ENCODE measurements at places on chromosomes 4 and X.

- DNase-seq, result no peak
Measured at GRCh38 chr4:37758226-37758625, 68.3 kb upstream of the PGM2 start.

DNA sequence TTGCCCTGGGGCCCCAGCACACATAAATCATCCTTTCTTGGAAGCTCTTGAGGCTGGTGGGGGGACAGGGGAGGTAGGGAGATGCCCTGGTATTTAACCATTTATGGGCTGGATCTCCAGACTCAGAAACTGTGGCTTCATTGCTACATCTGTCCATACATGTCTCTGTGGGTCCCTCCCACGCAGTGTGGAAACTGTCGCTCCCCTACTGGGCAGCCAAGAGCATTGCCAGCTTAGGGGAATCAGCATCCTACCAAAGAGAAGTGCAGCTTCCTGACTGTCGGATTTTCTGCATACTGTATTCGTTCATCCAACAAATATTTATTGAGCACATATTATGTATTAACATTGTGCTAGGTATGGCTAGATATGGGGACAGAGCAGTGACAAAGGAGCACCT, 3.7 kb downstream of the GRIPAP1 start:
- DNase-seq, result no peak

DNA sequence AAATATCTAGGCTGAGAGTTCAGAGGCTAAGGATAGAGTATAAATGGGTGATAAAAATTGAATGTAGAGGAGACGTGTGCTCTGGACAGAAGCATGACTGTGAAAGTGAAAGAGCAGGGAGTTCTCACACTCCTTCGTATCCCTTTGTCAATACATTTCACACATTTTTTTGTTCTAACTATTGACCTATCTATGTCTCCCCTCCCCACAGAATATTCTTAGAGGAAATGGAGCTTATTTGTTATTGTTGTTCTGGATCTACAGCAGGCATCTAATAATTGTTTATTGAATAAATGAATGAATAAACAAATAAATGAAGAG, 57.6 kb downstream of the ENPEP start:
- no peak for DNase-seq

DNA sequence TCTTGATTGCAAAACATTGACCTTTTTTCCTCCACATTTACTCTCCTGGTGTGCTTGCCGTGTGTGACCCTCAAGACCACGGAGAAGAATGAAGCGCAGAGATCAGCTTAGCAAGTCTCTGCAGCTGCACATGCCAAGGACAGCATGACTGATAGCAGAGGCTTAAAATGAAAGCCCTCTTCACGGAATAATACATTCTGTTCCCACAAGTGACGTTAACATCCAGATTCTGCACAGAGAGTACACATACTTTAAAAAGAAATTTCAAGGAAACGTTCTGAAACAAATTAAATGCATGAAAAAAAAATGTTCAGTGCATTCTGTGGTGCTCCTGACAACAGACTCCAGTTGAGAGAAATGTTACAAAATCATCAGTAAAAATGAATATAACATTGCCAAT, 60.9 kb downstream of the SLC7A11 start:
- DNase-seq, result no peak

DNA sequence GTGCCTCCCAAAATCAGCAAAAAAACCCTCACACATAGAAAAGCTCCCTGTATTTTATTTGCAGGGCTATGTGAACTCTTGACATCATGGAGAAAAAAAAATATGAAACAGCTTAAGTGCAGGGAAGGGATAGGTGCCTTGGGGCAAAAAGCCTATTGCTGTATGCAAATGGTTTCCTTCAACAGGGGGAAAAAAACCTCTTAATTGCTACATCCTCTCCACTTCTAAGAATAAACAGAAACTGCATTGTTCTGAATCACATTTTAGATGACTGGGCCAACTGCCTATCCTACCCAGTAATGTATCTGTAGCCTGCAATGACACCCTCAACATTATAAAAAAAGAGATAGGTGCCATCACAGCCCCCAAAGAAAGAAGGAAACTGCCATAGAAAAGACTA, 229.4 kb upstream of the GALNTL6 start:
- no peak for DNase-seq

DNA sequence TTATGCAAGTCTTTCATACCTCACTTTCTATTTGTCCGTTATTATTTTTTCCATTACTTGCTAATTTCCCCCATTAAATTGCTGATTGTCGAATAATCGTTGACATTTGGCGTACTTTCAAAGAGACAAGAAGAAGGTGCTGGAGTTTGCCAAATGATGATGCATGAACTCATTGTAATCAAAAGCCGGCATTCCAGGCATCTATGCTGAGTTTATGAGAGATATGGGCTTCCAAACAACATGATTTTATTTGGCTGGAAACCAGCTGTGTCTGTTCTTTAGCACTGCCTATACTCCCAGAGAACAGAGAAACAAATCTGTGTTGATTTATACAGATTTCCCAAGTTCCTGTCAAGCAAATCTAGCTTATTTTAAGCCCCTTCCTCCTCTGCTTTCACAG, 80.8 kb upstream of the RPS6KA3 start:
- DNase-seq, result no peak

- DNase-seq, result no peak
Measured at GRCh38 chrX:151175283-151176062, 911 bp upstream of the GPR50 start.

GRCh38 chrX:45935408-45935807, 609.8 kb downstream of the ZNF674 start:
- DNase-seq, result no peak

- DNase-seq, result no peak
Measured at GRCh38 chr4:164779080-164779479, 25.1 kb downstream of the SMIM31 start.

GRCh38 chr4:157791236-157791635, 381.6 kb downstream of the GASK1B start:
- DNase-seq, result no peak

GRCh38 chr4:38078590-38079421, 118.6 kb downstream of the PTTG2 start:
- DNase-seq, result peak; percentile 11
